ENCODE measurements at places on chromosomes 12 and 14.

DNA sequence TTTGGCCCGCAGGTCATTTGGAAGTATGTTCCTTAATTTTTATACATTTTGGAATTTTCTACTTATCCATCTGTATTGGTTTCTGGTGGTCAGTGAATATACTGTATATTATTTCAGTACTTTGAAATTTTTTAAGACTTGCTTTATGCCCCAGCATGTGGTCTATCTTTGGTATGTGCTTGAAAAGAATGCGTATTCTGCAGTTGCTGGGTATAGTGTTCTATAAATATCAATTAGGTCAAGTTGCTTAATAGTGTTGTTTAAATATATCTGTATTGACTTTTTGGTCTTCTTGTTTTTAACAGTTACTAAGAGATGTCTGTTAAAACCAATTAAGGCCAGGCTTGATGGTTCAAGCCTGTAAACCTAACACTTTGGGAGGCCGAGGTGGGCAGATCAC, 21.7 kb upstream of the SIX1 start:
- DNase-seq, result no peak

- DNase-seq, result no peak
Observed at GRCh38 chr14:72387726-72388125, 455.5 kb downstream of the RGS6 start.

DNA sequence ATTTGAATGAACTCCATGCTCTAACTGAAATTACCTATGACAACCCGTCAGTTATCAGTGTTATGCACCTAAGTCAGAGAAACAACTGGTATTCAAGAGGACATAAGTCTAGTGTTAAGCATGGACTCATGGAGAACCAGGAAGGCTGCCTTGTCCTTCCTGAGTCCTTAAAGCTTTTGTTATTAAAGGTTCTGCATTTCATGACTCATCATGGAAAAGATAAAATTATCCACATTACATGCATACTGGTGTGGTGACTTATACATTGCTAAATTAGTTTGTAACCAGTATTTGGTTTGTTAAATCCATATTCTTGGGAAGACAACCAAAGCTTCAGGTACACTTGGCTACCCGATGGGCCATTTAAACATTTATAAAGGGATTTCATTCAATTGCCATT, 6.5 kb upstream of the OR4E1 start:
- DNase-seq, result no peak

DNA sequence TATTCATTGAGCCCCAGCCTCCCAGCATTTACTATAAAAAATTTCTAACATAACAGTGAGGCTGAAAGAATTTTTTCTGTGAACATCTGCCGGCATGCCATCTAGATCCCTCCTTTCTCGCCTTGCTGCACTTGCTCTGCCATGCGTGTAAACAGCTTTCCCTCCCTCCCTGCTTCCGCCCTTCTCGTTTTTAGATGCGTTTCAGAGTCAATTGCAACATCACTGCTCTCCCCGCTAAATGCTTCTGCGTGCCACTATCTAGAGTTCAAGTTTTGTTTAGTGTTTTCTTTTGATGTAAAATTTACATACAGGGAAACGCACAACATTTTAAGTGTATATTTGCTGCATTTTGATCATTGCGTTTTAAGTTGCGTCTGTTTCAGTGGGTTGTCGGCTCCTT, 83.6 kb downstream of the CCDC92 start:
- DNase-seq, result no peak

DNA sequence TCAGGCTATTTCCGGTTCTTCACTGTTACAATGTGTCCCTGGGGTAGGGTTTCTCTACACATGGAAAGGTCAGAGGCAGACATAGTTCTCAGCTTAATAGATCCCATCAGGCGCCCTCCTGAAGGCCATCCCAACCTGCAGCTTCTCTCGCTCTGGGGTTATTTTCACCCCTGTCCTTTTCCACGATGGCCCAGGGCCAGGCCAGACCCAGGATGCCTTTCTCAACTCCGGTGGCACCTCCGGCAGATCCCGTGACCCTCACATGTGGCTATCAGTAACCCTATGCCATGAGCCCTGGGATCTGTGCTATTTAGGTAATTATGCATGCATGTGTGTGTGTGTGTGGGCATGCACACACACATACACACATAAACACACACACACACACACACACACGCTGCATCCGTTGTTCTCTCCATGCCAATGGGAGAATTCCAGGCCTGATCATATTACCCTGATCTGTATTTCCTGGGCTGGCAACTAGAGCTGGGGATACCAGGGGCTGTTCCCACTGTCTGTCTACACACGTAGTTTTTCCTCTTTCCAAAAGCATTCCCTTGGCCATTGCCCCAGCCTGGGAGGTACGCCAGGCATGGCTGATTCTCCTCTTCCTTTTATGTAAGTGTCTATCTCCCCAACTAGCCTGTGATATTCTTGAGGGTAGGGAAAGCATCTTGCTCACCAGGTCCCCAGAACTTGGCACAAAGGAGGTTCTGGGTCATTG, 51.2 kb upstream of the NOS1 start:
- no peak for DNase-seq

GRCh38 chr14:67131691-67132090, 57.5 kb upstream of the GARIN2 start:
- no peak for DNase-seq

DNA sequence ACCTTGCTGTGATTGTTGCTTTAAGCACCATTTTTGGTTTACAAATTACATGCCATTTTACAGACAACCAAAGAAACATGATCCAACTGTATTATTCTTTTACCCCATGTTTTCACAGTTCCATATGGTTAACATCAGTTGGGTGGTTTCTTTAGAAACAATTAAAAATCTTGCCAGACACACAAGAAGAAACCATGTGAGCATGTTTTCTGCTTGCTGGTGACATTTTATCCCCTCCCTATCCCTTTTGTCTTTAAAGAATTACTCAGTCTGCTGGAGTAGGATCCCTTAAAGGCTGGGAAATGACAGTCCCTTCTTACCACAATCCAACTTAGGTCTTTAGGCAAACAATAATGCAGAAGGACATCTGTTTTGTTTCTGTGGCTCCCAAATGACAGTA, 121.8 kb upstream of the PLXNC1 start:
- no peak for DNase-seq

GRCh38 chr14:68168460-68169109, 349.0 kb downstream of the RAD51B start:
- DNase-seq, result no peak

GRCh38 chr14:24690492-24690891, 56.5 kb upstream of the GZMB start:
- no peak for DNase-seq

GRCh38 chr12:119385659-119386058, 51.1 kb downstream of the CCDC60 start:
- no peak for DNase-seq

- no peak for DNase-seq
Observed at GRCh38 chr12:76618031-76618430, 58.5 kb upstream of the OSBPL8 start.

DNA sequence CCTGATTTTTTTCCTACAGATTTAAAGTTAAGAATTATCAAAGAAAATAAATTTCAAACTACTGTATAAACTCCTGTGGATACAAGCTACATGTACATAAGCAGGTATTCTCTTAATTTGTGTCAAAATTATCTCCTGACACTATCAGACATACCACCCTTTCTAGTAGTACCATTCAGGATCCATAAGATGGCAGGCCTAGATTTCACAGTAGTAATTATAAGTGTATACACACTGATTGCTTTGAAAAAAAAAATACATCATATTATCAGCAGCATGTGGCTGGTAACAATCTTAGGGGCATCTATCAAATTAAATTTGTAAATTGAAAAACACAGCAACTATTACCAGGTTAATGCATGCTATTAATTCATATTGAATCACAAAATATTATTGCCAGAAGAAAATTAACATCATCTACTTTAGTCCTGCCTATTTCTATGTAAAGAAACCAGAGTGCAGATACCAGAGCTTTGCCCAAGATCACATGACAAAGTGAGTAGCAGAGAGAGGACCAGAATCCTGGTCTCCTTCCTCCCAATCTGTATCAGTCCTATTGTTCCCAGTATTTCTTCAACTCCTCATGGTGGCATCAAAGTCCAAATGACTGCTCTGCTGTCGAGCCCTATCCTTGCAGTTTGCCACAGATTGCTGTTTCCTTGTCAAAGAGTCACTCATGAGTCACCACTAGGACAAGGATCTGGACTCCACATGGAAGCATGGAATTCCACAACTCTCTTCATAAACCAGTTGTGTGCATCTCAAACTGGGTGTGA, 27.7 kb upstream of the CALM1 start:
- no peak for DNase-seq

DNA sequence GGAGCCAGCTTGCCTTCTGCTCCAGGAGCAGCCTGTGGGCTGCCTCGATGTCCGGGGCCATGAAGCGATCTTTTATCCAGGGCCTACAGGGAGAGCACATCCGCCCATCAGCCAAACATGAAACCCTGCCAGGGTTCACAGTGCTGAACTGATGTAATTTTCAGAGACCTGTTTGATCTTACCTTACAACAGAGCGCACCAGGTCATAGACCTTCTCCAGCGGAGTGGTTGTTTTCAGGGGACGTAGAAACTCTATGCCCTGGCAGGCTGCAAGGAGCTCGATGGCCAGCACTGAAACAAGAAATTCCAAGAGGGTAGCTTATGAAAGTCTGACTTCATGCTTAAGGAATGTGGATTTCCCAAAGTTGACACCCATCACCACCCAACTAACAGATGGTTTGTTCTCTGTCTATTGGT, 19.7 kb downstream of the HAL start:
- DNase-seq, result no peak

- DNase-seq, result no peak
Observed at GRCh38 chr14:92185559-92185958, 63.8 kb downstream of the CPSF2 start.

- no peak for DNase-seq
Observed at GRCh38 chr14:22824711-22825359, 4.9 kb upstream of the MRPL52 start.

DNA sequence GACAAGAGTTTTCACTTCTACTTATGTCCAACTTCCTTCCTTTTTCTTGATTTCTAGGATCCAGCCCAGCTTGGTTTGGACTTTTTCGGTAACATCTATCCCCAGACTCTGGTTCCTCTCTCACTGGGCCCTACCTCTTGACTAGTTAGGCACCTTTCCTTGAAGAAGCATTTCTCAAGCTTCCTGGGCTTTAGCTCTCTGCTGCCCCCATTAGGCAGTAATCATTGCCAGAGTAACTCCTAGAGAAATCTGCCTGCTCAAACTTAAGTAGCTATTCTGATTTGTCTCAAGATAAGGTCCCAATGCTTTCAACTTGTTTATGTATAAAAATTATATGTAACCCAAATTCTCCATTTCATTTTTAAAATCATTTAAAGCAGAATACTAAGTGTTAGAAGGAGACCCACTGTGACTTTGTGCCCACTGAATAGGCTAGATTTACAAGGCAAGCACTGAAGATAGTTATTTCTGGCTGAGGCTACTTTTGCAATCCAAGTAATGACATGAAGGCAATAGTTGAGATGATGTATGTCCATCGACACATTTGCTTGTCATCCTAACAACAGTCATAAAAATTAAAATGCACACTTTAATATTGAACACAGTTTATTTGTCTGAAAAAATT, 275.0 kb upstream of the G2E3 start:
- DNase-seq, result no peak

GRCh38 chr12:20309504-20310148, 58.7 kb upstream of the PDE3A start:
- DNase-seq, result no peak

DNA sequence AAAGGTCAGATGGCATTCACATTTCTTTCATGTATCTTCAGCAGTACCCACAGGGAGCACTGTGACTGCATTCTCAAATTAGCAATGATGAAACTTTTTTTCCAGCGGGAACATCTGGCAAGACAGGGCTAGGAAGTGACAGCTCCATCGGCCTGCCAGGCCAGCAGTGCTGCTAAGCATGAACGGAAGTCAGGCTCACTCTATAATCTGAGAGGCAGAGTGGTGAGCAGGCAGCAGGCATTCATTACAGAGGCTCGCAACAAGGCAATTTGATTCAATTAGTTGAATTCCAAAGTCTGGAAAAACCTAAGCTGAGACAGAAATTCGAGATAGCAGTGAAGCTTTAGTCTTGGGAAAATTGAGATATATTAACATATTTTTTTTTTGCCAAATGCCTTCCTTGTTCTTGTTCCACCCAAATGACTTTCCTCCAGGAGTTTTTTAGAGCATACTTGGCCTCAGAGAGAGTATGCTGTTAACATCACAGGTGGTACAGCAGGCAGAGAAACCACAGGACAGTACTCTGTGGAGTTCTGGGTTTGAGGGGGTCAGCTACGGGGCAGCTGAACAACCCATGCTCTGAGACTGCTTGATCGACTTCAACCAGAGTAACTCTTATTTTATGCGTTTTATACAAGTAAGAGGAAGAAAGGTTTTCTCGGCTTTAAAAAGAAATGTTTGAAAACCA, 414.9 kb downstream of the APAF1 start:
- DNase-seq, result no peak

- DNase-seq, result no peak
Observed at GRCh38 chr14:73173092-73173735, 36.9 kb downstream of the PSEN1 start.

GRCh38 chr14:68575426-68575825, 217.4 kb downstream of the ZFP36L1 start:
- DNase-seq, result no peak

- no peak for DNase-seq
Observed at GRCh38 chr14:74980398-74980730, 22.4 kb upstream of the EIF2B2 start.

- DNase-seq, result no peak
Observed at GRCh38 chr14:31449971-31450610, 7.2 kb downstream of the DTD2 start.

DNA sequence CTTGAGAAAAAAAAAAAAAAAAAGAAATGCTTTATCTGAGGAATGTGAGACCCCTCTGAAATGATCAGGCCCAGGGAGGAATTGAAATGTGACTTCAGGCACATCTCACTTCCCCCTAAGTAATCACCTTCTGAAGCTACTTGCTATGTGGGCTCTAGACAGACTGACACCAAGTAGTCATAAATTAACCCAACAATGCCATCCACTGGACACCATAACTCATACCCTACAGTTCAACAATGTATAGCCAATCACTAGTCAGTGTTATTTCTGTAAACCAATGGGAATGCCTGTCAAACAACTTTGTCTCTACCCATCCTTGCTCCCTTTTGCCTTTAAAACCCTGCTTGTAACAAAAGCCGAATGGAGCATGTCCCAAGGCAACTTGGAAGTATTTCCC, 182.7 kb upstream of the TMPO start:
- no peak for DNase-seq

DNA sequence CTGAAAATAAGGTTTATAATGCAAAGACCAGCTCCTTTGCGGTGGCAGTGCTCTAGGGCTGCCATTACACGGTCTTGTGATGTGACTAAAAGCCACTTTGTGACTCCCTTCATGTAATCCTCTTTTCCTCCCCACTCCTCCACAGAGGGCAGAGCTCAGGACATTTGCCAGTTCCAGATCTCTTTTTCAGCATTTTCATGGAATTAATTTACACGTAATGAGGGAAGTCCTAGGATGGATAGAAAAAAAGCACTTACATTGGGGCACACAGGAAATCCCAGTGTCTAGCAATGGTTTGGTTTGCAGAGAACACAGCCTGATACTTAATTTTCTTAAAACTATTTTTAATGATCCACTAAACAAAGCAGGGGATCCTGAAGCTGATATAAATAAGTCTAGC, 17.5 kb upstream of the ATF1 start:
- no peak for DNase-seq

- DNase-seq, result no peak
Observed at GRCh38 chr12:110566993-110567392, 16.1 kb downstream of the PPTC7 start.

Measured in activated CD4-positive, alpha-beta T cell treated with anti-CD3 and anti-CD28 coated beads for 4 hours (primary cell).